ENCODE measurements at places on chromosomes 6 and 20.
A peak's percentile ranks its signal among the peaks of the same experiment; 100 is the strongest.

DNA sequence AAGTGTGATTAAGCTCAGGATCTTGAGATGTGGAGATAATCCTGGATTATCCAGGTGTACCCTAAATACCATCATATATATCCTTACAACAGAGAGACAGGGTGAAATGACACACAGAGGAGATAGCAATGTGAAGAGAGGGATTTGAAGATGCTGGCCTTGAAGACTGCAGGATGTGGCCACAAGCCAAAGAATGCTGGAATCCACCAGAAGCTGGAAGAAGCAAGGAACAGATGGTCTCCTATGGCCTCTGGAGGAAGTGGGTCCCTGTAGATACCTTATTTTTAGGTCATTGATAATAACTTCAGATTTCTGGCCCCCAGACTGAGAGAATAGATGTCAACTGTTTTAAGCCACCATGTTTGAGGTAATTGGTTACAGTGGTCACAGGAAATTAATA, 95.0 kb downstream of the PAK5 start:
- no peak for DNase-seq

DNA sequence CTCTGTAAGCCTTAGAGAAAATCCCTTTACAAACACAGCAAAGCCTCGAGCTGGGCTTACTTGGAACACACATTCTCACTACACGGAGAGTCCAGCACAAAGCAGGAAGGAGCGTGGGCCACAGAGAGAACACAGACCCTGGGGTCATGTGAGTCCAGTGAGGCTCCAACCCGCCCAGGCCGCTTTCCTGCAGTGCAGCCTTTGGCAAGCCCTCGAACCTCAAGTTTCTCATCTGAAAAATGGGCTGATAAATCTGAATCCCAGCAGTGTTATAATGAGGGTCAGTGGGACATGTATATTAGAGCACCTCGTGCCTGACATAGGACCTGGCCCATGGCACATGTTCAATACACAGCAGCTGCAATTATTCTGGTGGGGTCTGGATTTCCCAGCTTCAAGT, 305.5 kb upstream of the SULF2 start:
- no peak for DNase-seq

GRCh38 chr20:58852543-58853271, at the start of gene GNAS:
TSS of gene GNAS (plus strand) at chr20:58852716.
- no peak for DNase-seq

DNA sequence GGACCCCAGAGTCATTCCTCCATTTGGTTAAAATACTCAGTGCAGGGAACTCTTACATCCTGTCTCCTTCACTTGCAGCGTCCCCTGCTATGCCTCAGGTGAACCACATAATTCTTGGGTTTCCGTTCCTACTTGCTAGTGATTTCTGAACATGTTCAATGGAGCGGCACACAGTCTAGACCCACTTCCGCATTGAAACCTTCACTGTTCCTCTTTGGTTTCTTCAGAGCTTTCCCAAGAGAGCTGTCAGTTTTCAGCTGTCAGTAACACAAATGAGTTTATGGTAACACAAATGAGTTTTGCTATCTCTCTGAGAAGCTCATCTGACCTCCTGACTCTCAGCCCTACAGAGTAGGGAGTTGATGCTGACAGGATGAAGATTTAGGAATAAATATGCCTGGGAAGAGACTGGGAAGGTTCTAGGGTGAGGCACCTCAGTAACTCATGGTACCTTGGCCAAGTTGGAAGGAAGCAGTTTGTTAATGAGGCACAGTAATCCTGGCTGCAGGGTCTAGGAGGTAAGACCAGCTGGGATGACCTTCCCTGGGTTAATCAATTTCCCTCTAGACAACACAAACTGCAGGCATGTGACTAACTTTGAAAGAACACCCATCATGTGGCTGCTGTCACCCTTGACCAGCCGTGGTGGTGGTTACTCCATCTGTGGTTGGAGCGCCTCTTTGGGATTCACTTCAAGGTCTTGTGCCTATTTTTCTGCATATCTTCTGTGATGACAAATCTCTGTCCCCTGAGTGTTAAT, 5.4 kb downstream of the SYS1 start:
- no peak for DNase-seq

DNA sequence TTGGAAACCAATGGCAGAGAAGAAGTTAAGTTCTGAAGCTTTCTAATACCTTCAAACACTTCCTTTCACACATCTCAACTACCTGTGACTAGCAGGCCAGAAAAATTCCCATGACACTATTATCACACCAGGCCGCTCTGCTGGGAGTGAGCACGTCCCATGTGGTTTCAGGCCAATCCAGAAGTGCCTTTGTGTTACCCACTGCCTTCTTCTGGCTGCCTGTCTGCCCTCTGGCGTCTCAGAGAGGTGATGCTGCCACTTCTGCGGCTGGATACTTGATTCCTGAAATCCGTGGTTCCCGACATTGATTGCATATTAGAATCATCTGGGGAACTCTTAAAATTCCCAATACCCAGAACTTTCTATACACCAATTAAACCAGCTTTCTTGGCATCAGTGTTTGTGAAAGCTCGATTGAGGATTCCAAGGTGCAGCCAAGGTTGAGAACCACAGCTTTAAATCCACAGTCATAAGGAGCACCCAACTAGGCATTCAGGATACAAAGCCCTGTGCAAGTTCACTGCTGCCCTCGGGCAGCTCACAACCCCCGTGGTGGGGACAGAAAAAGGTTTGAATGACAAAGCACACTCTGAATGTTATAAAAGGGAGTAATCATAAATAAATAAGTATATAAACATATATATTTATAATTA, 65.6 kb downstream of the STMND1 start:
- DNase-seq: peak; percentile 39

DNA sequence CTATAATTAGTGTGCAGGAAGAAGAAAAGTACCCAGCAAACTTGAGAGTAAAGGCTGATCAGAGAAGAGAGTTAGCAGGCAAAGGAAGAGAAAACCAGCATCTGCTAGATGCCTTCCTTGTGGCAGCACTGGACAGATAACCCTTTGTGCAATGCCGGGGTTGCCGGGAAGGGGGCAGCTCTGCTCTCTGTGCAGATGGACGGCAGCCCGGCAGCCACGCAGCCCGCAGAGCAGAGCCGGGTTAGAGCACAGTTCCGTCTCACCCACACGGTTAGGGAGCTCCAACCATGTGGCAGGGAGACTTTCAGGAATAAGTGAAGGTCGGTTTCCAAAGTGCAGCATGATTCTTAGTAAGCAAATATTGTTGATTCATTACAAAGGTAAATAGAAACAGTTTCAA, 80.0 kb upstream of the RPS6KA2 start:
- DNase-seq: peak; percentile 73

DNA sequence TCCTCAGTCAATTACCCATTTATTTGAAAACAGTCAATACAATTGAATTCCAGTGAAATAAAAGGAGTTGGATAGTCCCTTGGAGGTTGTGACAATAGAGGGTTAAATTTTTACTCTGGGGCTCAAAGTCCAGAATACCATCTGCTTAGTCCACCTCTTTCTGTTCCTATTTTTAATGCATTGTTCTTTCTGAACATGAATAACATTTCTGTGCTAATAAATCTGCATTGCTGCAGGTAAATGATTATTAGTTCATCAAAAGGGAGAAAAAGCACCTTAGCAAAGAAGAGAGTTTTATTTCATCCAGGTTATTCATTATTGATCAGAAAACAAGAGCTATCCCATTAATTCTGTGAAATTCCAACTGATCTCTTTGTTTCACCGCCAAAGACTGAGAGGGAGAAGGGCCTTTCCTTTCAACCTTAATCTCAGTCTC, 166.1 kb upstream of the OLIG3 start:
- DNase-seq: no peak

DNA sequence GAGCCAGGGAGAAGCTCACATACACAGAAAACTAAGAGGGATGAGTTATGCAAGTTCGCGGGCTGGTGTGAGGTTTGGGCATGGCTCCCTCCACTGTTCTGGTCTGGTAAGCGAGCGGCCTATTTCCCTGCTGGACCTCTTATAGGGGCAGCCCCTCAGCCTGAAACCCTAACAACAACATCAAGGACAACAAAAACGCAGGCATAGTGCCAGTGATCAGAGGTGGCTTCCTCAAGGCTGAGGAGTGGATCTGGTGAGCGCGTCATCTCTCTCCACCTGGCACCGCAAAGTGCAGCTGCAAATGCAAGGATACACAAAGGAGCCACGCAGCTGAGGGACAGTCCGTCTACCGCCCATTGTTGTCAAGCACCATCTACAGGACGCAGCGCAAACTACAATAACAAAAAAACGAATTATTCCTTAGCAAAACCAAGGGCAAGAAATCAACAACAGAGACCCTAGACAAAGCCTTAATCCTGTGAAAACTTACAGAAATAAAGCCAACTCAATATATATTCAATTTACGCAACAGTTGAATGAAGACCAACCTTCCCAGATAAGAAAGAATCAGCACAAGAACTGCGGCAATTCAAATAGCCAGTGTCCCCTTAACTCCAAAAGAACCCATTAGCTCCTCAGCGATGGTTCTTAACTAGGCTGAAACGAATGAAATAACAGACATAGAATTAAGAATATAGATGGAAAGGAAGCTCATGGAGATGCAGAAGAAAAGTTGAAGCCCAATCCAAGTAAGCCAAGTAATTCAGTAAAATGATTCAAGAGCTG, 9.2 kb upstream of the DEFB110 start:
- DNase-seq: no peak

DNA sequence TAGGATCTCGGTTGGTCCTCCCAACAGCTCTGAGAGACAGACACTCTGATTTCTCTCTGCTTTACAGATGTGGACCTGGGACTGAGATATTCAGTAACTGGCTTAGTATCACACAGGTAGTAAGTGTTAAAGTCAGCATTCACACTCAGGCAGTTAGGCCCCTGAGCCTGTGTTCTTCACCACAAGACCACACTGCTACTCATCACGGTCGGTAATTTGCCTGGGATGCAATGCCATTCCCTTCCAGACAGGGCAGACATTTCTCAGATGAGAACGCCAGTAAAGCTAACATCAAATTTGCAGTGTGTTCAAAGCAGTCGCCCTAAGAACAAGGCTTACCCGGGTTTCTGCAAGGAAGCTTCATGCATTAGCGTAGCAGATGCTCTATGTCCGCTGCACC, 39.8 kb upstream of the HIVEP1 start:
- no peak for DNase-seq

GRCh38 chr6:37691904-37692806, 5.5 kb downstream of the MDGA1 start:
- peak; percentile 84 for DNase-seq

Measured in posterior cingulate gyrus (tissue), 11 donors.